ENCODE measurements at places on chromosomes 1 and 21. TPM values are rescaled to one million over a fixed set of nuclear protein-coding genes. Genes with fewer than 3 reads are reported as not detected.

Gene MR1
- 35.8 TPM for total RNA-seq

DNA sequence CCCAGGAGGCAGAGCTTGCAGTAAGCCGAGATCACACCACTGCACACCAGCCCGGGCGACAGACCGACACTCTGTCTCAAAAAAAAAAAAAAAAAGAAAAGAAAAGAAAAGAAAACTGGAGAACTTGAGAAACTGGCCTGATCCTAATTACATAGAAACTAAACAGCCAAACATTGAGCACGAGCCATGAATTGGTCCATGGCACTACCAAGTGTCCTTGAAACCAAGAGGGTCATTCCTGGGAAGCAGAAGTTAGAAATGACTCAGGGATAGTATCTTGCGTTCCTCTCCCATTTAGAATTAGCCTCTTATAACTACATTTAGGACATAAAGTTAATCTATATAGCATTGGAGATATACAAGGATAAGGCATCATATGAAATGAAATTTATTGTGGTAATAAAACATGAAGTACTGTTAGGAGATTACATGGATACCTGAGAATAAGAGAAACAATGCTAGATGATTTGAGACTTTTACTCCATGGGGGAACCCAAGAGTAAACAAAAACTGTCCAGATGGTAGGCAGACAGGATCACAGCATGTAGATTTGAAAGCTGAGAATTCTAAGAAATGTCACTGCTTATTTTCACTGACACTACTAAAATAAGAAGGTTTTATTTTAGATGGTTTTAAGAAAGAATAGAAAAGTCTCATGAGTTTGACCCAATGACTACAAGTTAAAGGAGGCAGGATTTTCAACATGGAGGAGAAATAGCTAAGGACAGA is 39.5 kb upstream of the CPLANE2 start:
- no peak for DNase-seq

GRCh38 chr1:197799271-197799670 is 24.0 kb upstream of the DENND1B start:
- no peak for DNase-seq

DNA sequence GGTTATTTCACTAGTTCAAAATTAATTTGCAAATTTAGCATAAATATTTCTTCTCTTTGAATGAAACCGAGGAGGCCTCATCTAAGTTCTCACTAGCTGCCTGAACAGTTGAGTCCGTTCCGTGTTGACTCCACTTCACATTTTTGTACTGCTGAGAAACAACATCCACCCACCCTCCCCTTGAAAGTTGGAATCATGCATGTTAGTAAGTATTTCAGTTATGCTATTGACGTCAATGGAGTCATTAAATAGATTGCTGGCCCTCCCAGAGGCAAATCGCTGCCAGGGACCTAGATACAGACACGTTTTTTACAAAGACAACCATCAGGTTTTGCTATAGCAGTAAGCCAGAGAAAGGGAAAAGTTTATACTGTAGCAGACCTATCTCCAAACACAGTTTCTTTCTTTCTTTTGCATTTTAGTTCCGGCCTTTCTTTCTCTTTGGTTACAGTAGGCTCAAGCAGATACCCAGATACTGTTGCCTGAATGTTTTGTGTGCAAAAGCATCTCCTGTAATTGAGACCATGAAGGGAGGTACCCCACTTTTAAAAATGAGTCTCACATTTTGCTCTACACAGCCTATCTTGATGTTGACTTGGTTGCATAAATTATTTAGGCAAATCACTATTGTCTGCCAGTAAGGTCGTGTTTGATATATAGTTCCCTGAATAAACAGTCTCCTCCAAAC is 262.6 kb upstream of the SGIP1 start:
- DNase-seq = peak; percentile 44

Gene VSIG8
- total RNA-seq = not detected

DNA sequence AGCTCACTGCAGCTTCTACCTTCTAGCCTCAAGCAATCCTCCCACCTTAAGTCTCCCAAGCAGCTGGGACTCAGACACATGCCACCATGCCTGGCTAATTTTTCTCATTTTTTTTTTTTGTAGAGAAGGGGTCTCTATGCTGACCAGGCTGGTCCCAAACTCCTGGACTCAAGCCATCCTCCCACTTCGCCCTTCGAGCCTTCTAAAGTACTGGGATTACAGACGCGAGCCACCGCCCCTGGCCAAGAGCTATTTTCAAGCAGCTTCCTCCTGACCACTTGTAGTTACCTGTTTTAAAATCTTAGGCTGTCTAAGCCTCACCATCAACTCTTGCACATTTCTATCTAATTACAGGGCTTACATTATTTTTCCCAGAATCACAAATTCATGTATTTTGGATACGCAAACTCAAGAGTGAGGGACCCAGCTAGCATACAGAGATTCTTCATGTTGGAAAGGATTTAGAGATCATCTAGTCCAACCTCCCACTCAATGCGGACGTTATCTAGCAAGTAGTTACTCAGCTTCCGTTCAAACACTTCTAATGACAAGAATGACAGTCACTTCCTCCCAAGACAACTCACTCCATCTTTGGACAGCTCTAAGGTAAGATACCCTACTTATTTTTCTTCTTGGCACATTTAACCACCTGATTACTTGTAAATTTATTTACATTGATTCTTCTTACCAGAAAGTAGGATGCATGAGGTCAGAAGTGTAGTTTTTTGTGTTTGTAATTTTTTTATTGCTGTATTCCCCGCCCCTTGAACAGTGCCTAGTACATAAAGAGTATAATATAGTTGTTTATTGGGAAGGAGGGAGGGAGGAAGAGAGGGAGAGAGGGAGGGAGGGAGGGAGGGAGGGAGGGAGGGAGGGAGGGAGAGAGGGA is 65.4 kb downstream of the LUZP1 start:
- peak; percentile 44 for DNase-seq

Gene PHF13
- total RNA-seq = 12.2 TPM

DNA sequence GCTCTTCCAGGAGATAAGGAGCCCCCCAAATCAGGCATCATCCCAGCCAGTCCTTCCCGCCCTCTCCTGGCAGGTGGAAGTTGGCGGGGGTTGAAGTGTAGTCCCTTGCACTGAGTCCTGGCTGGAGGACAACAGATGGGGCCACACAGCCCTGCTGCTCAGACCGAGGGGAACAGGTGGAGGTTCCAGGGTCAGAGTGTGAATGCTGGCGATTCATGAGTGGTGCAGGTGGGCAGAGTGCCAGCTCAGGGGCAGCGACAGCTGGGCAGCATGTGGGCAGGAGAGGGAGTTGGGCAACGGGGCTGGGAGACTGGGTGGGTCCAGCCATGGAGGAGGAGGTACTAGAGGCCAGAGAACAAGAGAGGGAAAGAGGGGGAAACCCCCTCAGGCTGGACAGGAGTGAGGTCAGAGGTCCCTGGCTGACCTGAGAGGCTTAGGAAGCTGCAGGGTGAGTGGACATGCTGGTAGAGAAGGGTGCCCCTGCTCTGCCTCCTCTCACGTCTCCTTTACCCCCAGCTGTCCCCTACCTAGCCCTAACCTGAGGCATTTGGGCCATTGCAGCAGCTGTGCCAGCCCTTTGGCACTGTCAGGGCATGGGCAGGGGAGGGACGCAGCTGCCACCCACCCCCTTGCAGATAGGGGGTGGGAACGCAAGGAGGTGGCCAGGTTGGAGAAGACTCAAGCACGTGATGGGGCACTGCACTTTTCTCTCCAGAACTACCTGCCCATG is 11.3 kb upstream of the ADORA1 start:
- DNase-seq = no peak

DNA sequence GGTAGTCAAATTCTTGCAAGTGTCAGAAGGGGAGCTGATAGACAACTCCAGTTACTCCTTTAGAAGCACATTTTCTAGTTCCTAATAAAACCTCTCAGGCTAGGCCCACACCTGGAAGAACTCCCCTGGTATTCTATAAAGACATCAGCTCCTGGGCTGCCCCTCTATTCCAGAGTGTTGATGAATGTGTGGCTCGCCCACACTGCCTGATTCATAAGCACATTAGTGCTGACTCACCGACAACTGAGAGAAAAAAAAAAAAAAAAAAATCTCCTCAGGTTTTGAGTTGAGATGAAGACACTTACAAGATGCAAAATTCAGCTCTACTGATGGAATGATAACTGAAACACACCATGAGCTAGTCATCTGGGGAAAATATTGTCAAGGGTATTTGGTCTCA is 188.1 kb downstream of the TNR start:
- DNase-seq = no peak

DNA sequence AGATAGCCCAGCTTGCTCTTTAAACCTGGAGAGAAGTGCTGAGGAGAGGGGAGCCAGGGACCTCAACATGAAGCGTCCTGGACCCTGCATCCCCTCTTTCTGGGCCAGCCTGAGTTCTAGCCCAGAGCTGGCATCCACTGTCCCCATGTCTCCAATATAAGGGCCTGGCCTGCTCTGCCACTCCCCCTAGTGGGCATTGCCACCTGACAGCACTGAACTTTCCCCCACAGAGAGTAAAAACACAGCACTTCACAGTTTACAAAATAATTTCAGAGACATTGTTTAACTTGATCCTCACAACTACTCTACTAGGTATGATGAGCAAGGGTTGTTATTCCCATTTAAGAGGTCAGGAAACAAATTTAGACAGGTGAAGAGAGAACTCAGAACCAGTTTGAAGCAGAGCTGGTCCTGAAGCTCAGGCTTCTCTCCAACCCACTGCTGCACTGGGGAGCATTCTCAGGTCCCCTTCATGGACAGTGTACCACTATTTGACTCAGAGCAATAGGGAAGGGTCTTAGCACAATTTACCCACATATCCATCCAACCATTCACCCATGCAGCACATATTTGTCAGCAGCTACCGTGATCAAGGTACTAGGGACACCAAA is 151.2 kb downstream of the DMRTA2 start:
- no peak for DNase-seq

DNA sequence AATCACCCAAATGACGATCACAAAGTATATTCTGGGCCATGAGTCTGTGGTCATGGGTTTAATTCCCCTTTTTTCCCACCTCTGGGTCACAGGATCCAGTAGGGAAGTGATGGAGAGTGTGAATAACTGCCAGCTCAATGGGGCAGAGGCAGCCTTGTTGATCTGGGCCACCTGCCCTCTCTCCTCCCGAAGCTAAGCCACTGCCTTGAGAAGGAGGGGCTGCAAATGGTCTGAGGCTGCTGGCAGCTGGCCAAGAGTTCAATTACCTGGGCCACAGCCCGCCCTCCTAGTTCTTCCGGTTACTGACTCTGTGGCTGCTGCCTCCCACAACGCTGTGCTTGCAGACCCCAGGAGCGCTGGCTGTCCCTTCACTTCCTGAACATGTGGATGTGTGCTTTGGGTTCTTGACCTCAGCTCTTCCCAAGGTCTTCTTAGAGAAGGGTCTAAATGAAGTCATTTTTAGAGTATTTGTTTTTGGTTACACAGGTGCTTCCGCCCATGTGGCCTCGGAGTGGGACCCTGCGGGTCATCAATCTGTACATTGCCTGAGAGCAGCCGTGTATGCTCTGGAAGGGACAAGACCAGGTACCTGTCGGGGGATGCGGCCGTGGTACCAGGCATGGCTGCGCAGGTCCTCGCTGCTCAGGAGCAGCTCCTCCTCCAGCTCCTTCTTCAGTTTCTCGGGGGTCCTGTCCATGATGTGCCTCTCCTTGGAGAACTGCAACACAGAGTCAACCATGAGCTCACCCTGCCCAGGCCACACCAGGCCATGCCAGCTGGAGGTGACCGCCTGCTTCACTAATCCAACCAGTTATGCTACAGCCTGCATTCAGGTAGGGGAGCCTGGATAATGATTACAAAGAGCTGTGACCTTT is 89.7 kb downstream of the BCAR3 start:
- no peak for DNase-seq

GRCh38 chr1:228089519-228090380 is 7.2 kb downstream of the ARF1 start:
- DNase-seq = no peak

Gene OR2AK2
- total RNA-seq = 0.22 TPM

Gene VPS26C
- 83.5 TPM for total RNA-seq

Gene AMY1B
- not detected for total RNA-seq

GRCh38 chr1:43931711-43932660 is 1.6 kb upstream of the ARTN start:
- DNase-seq = no peak

- DNase-seq = no peak
These were observed 234.8 kb upstream of the FMN2 start for GRCh38 chr1:239856924-239857323.

DNA sequence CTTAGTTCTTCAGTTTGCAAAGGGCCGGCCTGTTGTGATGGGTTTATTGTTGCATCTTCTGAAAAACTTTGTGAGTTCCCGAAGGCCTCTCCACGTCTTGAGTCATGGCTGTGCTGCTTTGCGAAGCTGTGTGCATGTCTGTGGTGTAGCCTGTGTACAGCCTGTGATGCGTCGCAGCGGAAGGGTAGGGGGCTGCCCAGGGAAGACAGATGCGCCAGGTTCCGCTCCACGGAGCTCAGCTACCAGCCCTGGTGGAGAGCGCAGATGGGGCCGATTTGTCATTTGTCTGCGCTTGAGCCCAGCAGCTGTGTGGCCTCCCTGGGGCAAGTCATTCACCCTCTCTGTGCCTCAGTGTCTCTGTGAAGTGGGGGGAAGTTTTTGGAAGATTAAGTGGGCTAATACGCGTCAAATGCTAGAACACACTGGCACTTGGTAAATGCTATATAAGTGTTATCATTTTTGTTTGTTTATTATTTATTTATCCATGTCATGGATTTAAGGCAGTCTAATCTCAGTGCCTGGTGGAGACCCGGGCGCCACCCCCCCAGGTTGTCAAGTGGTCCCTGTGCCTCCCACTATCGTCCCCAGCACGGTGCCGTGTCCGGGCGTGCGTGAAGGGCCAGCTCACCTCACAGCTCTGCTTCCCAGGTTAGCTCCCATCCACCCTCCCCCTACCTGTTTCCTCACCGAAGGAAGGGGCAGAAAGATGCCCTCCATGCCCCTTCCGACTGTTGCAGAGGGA is 8.4 kb downstream of the PDE9A start:
- no peak for DNase-seq

Gene FYB2
- not detected for total RNA-seq

Gene APCS
- not detected for total RNA-seq

- DNase-seq = no peak
These were observed 147.7 kb downstream of the RERE start for GRCh38 chr1:8669606-8670335.

Measured in naive thymus-derived CD4-positive, alpha-beta T cell (primary cell).